Stimulated activated CD4-positive, alpha-beta T cell treated with anti-CD3 and anti-CD28 coated beads, Interleukin-2, amount 100 ng/mL, for 4 hours (primary cell): ENCODE measurements at places on chromosomes 6 and 20.

DNA sequence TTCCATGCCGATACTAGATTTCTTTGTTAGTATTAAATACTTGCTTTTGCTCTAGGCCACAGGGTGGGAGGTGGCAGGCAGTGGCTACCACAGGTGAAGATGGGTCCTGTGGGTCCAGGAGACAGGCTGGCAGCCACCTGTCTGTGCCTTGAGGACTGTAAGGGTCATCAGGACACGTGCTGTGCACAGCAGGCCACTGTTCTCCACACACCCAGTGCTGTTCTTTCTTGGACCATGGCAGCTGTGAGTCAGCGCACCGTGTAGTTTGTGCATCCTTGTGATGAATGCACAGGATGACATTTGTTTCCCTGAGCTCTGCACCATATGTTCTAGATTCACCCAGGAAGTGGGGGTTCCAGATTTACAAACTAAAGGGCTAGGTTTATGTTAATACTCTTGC lies 317.0 kb downstream of the ZFAND3 start:
- DNase-seq: no peak

- no peak for DNase-seq
Measured at GRCh38 chr6:47041741-47042140, 391 bp downstream of the ADGRF1 start.

- no peak for DNase-seq
Measured at GRCh38 chr6:31190488-31190887, 20.0 kb upstream of the POU5F1 start.

DNA sequence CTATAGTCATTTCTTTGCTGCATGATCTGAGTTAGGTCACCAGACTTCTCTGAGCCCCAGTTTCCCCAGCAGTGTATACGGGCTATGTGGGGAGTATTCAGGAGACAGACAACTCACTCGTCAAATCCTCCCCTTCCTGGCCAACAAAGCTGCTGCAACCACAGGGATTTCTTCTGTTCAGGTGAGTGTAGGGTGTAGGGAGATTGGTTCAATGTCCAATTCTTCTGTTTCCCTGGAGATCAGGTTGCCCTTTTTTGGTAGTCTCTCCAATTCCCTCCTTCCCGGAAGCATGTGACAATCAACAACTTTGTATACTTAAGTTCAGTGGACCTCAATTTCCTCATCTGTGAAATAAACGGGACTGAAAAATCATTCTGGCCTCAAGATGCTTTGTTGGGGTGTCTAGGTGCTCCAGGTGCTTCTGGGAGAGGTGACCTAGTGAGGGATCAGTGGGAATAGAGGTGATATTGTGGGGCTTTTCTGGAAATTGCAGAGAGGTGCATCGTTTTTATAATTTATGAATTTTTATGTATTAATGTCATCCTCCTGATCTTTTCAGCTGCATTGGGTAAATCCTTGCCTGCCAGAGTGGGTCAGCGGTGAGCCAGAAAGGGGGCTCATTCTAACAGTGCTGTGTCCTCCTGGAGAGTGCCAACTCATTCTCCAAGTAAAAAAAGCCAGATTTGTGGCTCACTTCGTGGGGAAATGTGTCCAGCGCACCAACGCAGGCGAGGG lies 594 bp upstream of the CDKN1A start:
- no peak for DNase-seq

GRCh38 chr6:157597461-157598312 lies 216.7 kb downstream of the ZDHHC14 start:
- DNase-seq: no peak

DNA sequence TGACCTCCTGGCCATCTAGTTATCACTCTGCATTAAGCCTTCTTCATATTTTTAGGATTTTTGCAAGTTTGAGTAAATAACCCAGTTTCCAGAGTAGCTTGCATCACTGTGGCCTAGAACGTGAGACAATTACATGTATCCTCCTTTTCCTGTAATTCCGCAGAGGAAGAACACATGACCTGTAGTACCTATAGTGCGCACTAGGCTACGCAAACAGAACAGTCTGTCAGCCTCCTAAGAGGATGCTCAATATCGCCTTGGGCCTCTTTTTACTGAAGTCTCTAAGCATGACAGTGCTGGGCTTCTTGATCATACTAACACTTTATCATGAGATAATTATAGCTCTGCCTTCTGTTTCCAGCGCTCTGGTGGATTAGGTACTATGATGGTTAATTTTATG lies 20.2 kb upstream of the NR2E1 start:
- no peak for DNase-seq

- DNase-seq: no peak
Measured at GRCh38 chr6:5726976-5727718, 279.6 kb downstream of the NRN1 start.

DNA sequence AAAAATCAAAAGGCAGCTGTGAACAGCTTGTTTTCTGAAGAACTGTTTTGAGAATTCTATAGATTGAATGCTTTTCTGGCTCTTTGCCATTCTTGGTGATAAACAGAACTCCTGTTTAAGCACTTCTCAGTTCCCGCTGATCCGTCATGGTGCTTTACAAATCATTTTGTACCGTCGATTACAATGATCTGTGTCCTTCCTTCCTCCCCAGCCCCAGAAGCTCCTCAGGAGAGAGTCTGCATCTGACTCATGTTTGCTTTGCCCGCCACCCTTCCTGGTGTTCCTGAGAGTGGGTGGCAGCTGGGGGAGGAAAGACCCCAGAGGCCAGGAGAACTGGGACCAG lies 538.6 kb upstream of the MARCKS start:
- DNase-seq: no peak

GRCh38 chr6:90689172-90689571 lies 102.3 kb upstream of the MAP3K7 start:
- DNase-seq: no peak
